ENCODE measurements at places on chromosomes 3 and 15.

DNA sequence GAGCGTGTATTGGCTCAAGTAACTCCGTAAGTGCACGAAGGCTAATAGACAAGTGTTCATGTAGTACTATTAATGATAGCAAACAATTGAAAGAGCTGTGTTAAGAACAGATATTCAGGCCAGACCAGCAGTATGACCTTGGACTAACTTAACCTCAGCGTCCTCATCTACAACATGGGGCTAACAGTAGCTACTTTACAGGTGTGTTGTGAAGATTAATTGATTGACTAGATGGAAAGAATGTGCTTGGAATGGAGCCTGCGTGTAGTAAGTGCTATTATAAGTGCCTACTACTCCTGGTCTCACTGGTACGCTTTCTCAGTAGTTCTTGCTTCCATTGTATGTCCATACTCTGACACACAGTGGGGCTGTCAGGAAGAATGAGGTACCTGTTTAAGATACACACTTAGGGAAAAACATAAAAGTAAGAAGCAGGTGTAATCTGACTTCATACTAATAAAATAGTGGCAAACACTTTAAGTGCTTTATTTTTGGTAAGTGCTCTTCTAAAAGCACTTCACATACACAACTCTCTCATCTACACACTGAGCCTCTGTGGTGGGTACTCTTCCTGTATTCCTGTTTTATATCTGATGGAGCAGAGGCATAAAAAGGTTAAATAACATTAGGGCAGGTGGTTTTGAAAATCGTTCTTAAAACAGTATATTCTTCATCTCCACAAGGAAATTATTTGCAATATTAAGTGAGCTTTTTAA lies 24.3 kb upstream of the FBXL22 start:
- no peak for DNase-seq

DNA sequence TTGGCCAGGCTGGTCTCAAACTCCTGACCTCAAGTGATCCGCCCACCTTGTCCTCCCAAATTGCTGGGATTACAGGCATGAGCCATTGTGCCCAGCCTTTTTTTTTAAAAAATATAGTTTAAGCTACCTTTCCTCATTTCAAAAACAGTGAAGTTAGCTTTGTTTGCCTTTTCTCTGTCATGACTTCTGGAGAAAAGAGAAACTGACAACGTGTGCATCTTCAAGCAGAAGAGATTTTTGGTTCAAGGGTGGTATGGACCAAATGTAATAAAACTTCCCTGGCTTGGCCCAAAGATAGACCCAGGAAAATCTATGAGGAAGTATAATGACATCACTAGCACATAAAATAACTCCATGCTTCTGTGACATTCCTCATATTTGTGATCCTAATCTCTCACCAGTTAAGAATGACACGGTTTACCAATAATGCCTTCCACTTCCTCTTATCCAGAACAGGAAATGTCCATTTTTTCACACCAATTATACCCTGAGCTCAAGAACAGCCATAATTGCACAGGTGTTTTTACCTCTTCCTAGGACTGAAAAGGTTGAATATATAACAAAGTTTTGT lies 781.2 kb upstream of the NR2F2 start:
- no peak for DNase-seq

DNA sequence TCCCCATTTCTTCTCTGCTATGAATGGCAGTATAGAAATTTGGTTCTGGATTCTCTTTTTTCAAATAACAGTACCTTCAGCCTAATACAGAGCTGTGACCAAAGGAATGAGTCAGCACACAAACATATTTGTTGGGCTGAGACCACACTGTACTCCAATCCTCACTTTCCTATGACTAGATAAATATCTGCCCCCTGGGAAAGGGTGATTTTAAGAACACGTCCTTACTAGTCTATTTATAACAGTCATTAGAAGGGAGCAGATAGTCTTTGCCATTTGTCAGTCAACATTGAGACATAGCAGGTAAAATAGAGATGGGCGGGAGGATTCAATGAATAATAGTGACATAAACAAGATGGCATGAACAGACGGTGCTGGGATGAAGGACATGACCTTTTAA lies 461.3 kb downstream of the MCTP2 start:
- DNase-seq, result no peak

- DNase-seq, result no peak
Measured at GRCh38 chr15:76282465-76282864, 28.8 kb downstream of the ETFA start.

DNA sequence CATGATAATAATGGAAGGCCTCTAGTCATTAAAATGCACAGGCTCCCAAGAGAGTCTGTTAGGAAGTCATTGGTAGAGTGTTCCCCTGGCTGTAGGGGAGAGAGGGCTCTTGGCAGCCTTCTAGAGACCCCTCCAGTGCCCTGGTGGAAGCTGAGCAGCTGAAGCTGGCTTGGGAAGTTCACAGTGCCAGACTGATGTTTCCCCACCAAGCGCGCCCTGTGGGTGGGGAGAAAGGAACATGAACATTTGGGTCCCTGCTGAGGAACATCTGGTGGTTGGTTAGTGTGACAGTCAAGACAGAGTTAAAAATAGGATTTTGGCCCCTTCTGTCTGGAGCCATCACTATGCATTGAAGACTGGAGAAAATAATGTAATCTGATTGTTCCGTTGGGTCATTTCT lies 37.1 kb upstream of the RGMA start:
- DNase-seq, result no peak

- DNase-seq, result no peak
Measured at GRCh38 chr3:18349197-18349798, 75.8 kb downstream of the SATB1 start.

DNA sequence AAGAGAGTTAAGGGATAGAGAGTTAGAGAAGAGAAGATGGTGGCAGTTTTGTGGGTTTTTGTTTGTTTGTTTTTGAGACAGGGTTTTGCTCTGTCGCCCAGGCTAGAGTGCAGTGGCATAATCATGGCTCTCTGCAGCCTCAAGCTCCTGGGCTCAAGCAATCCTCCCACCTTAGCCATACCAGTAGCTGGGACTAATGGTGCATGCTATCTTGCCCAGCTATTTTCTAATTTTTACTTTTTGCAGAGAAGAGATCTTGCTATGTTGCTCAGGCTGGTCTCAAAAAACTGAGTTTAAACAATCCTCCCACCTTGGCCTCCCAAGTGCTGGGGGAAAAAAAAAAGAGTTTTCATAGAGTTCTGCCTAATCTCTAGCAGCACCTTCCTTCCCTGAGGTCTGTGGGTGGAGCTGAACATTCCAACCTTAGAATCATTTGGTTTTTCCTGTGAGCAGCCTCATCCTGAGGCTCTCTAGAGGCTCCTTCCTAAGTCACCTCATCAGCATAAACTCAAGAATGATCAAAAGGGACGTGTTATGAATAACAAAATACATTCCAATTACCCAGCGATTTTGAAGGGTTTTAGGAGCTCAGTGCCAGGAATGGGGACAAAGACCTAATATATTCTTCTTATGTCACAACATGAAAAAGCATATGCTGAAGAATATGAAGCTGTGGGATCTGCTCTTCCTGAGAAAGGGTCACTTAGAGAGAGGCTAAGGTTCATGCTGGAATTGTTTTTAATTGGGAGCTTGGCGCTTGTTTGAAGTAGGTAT lies 180.6 kb downstream of the LSAMP start:
- no peak for DNase-seq

DNA sequence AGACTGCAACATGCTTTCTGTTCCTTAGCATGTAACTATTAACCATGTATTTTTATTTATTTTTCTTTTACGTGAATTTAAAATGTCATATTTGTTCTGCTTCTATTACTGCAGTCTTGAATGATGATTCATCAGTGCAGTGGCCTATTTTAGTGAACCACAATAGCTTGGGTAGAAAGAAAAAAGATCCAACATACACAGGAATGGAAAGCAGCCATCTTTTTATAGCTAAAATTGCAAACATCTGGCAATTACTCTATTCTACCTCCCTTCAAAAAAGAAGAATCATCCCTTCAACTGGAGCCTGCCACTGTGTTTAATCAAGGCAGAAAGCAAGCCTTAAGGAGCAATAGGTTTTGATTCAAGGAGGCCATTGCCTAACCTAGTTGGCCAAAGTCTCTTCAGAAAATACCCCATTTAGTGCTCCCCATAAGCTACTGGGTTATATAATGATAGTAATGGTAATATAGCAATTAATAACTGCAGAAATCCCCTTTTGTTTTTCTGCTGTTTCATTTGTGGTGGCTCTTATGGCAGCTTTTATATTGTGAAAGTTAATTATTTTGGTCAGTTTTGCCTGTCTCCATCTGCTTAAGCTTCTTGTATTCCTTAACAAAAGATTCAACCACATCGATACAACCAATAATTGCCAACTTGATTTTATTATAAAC lies 267.3 kb downstream of the LPP start:
- no peak for DNase-seq

- DNase-seq, result no peak
Measured at GRCh38 chr3:52477796-52478095, 17.4 kb upstream of the STAB1 start.

- no peak for DNase-seq
Measured at GRCh38 chr3:121817753-121818152, 17.1 kb downstream of the IQCB1 start.

GRCh38 chr3:189149203-189149602 lies 22.6 kb upstream of the TPRG1 start:
- no peak for DNase-seq

DNA sequence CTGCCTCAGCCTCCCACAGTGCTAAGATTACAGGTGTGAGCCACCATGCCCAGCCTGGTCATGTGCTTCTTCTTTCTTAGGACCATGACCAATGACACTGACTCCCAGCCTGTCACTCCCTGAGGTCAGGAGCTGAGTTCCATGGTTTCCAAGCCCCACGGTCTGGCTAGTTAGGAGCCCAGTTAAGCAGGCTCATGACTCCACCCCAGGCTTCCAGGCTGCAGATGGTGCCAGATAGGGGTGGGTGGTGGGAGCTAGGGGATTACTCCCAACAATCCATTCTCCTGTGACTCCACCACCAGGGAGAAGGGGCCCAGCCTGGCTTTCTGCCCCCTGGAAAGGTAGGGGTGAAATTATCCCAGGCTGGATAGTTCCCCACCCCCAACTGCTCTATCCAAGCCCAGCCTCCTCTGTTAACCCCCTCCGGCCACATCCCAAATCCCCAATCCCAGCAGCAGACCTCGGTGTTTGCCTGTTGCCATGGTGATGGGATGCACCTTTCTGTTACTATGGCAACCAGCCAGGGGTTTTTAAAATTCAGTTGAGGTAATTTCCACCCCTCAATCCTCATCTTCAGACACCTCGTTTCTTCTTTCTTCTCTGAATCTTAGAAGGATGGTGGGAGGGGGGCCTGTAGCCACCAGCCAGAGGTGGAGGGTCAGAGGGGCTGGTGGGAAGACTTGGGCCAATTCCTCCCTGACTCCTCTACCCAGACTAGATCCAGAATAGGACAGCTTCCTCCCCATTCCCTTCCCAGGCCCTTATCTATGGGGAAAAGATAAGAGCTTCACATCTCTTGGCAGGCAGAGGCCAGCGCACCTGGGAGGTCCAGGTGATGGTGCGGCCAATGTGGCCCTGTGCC lies 22.5 kb upstream of the SEMA3F start:
- DNase-seq, result no peak

GRCh38 chr15:62124973-62125303 lies 40.1 kb downstream of the C2CD4B start:
- no peak for DNase-seq

DNA sequence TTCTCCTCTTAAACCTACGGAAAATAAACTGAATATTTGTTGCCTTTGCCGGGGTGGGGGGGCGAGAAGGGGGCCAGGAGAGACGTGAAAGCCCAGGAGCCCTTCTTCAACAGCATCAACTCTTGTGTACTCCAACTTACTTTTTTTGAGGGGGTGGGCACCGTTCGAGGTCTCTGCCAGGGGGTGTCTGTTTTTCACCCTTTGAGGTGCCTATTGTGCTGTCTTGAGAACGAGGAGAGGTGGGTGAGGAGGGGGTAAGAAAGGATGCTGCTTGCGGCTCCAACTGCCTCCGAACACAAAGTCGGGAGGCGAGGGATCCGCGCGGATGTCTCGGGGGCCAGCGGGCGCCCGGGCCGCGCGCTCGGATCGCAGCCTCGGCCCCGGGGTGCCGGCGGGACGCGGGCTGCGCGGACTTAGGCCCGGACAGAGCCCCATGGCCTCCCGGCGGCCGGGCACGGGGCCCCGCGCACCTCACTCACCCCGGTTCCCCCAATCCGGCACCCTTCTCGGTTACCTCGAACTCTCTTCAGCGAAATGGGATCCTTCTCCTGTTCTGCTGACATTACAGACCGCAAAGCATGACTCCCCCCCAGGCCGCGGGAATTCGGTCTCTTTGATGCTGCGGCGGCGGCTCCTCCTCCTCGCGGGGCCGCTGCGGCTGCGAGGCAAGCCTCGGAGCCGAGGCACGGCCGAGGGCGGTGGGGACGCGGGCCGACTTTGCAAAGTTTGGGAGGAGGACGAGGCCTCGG lies 650 bp downstream of the PYGO1 start:
- DNase-seq, result no peak

DNA sequence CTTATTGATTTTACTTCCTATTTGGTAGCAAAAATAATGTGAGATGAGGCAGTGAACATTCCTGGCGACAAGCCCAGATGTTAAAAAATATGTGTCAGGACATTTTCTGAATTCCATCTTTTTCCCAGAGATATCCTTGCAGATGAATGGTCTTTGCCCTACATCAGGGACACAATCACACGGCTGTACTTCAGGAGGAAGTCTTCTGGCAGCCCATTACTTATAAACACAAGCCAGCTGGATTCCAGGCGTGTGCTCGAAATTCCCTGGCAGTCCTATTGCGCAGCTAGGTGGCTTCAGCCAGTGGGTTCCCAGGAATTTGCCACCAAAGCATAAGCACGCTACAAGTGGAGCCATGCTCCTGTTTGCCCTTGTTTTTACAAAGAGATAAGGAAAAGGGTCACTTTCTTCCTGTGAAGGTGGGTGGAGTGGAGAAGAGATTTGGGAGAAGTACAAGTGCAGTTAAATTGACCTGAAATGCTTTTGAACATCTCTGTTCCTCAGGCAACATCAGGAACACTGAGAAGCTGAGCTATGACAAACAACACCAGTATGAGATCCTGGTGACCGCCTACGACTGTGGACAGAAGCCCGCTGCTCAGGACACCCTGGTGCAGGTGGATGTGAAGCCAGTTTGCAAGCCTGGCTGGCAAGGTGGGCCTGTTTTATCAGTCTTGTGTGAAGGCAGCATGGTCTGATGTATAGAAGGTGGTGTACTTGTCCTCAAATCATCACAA lies 257.1 kb upstream of the TRIM42 start:
- no peak for DNase-seq

DNA sequence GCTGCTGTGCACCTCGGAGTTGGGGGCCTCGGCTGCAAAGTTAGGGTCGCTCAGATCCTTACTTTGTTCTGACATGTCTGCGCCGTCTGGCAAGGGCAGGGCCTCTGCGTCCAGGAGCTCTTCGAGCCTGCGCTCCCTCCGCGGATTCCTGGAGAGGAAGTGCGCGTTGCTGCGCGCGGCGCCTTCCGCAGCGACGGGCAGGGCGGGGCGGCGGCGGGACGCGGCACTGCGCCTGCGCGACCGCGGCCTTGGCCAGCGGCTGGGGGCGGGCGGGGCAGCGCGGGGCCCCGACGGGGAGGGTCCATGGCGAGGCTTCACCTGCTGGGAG lies at the start of gene NDN:
Gene NDN, minus strand, starts transcription at position 163 of the 328 bp plus-strand sequence. Its CDS starts 88 bp downstream, at position 75.
- DNase-seq, result no peak

GRCh38 chr3:178174201-178174915 lies 361.9 kb upstream of the KCNMB2 start:
- DNase-seq, result no peak

DNA sequence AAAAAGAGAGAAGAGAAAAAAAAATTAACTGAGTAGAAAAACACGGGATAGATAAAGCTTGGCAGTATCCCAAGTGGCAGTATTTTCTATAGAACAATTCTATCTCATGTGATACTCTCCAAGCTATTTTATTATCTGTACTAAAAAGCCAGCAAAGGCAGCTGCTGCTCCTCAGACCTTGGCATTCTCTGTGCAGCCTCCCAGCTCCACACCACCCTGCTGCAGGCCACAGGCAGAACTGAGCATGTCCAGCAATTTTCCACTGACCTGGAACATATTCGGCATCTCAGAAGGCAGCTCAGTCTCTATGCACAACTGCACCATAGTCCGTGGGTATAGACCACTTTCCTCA lies 1161.4 kb downstream of the IGSF11 start:
- DNase-seq, result peak; percentile 75
